ENCODE measurements at places on chromosomes 2 and 18.
A peak's percentile ranks its signal among the peaks of the same experiment; 100 is the strongest.

DNA sequence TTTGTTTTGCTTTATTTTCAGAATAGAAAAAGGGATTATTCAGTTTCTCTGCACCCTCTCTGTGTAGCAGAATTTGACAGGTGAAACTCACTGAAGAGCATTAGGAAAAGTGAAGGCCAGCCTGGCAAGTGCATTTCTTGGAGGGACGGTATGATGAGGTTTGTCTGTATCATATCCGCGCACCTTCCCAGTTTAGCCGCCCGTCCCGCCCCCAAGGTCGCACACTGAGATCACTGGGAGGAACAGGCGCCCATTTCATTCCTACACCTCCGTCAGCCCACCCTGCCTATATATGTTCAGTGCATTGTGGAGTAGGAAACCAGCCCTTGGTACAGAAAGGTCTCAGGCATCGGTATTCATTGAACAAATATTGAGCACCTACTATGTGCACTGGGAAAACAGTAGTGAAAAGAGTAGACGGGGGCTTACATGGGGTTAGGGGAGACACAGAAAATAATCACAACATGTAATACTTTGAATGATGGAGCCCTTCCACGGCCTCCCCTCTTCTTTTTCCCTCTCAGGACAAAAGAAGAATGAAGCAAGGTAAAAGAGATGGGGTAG, 678 bp upstream of the FECH start:
- no peak for DNase-seq

GRCh38 chr2:119062652-119063051, 95.9 kb downstream of the C1QL2 start:
- DNase-seq: no peak

- no peak for DNase-seq
Measured at GRCh38 chr2:235677276-235677788, 183.5 kb downstream of the AGAP1 start.

DNA sequence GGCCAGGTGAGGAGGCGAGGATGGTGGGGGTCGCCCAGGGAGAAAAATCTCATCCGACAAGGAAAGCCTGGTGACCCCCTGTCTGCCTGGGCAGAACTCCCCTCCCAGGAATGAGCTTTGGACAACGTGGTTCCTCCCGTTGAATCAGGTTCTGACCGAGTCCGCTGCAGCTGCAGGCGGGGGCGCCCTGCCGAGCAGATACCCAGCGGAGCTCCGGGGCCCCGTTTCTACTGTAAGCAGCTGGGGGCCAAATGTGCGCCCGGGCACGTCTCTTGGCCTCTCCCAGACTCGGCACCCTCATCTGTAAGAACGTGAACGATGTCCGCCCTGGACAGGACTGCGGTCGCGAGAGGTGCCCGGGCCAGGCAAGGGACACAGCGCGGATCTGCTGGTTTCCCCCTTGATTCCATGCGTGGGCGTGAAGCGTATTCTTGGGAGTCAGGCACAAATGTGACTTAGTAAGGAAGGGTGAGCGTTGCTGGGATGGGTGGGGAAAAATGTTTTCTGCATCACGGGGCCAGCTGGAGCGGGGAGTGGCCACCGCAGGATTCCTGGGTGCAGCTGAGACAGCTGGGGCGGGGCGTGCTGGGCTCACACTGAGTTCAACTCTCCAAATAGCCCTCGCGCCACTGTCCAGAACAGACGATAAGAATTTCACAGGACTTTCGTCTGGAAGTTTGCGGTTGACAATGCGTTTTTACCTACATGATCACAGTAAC, 20.2 kb upstream of the TUBB6 start:
- DNase-seq: no peak

GRCh38 chr2:181408861-181409260, 48.3 kb upstream of the ITGA4 start:
- no peak for DNase-seq

- no peak for DNase-seq
Measured at GRCh38 chr2:177872286-177872685, 200.3 kb downstream of the PDE11A start.

DNA sequence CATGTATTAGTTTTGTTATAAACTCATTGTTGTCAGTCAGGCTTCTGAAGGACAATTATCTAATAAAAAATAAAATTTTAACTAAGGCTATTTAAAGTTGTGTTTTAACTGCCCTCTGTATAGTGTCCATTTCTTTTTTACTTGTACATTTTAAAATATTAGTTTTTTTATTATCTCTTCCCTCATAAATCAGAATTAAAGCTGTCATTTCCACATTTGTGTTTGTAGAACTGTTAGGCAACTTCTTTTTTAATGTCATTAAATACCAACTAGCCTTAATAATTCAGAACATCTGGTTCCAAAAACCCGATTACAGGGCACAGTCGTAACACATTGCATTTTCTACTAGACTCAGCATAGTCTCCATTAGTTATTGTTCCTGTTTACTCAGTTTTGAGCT, 1749.0 kb upstream of the CELF4 start:
- no peak for DNase-seq

DNA sequence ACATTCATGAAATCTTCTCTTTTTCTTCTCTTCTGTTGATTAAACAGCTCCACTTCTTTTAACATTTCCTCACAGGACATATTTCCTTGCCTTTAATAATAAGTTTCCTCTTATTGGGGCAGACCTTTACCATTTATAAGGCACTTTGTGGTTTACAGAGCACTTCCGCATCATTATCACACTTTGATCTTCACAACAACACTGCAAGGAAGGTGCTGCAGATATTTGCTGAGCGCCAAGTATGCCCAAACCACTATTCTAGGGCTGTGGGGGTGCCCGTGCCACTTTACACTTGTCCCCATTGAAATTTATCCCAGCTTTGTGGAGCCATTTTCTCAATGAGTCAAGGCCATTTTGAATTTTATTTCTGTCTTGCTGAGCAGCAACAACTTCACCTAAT, 246.6 kb downstream of the SS18 start:
- no peak for DNase-seq

GRCh38 chr2:233917116-233917515, at the start of gene TRPM8:
TSS of gene TRPM8 (plus strand) at chr2:233917373. CDS start at chr2:233926538, 9,165 bp downstream.
- no peak for DNase-seq

GRCh38 chr2:218400930-218401881, 1.5 kb downstream of the CTDSP1 start:
- DNase-seq: no peak

GRCh38 chr18:46220116-46220515, 115.9 kb downstream of the HAUS1 start:
- no peak for DNase-seq

DNA sequence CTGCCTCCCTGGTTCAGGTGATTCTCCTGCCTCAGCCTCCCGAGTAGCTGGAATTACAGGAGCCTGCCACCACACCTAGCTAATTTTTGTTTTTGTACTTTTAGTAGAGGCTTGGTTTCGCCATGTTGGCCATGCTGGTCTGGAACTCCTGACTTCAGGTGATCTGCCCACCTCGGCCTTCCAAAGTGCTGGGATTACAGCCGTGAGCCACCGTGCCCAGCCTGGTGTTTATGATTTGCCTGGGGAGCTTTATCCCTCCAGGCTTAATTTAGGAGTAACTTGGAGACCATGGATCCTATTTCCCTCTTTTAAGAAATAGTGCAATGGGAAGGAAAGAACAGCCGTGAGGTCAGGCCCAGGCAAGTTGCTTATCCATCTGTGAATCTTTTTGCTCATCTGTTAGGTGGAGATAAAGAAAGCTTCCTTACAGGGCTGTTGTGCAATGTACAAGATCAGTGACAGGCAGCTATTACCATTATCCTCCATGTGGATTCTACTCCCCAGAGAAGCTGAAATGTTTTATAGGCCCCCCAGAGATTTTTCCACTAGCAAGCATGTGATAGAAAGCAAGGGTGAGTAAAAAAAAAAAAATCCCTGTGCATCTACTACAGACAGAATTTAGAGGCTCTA, 104.9 kb upstream of the MGAT5 start:
- DNase-seq: no peak

DNA sequence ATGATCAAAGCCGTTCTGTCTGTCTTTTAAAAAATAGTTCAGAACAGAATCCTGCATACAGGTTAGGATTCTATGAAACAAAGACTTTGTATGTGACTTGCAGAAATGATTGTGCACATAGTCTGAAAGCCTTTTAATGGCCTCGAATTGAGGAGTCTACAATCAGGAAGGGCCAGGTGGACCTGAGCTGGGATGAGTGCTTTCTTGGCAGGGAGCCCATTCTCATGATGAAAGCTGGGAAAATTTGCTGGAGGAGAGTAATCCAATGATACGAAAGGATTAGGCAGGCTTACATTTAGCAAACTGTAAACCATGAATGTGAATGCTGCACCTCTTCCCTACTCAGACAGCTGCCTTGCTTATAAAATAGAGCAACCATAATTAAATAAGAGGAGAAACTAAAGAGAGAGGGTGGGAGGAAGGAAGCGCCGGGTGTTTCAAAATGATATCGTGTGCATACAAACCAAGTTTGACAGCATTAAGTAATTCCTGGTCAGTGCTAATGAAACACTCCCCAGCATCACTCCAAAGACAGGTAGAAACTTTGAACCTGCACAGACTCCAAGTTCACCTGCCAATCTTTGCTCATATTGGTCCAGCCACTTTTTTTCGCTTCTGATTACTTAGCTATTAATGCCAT, 23.7 kb upstream of the CXCR4 start:
- peak; percentile 87 for DNase-seq

DNA sequence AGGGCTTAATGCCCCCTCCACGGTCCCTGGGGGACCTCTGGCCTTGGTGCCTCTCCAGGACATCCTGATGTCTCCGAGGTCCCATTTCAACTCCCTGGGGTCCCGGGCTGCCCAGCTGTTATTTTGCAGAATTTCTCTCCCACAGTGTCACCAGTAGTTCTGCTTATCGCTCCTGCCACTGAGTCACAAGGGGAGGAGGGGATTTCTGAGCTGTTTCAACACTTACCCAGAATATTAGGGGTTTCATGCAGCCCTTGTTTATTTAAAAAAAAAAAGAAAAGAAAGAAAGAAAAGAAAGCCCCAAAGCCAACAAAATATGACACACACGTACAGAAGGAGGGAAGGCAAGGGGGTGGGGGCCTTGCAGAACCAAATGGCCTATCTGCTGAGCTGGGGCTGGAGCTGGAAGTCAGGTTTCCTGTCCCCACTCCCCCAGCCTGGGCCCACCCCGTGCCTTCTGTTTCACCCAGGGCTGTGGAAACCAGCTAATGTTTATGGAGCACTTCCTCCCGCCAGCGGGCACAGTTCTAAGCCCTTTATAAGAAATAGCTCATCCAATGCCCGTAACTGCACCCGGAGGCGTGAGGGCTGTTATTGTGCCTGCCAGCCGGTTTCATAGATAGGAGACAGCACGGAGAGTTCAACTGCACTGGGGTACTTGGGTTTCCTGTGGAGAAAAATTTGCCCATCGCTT, 8.4 kb upstream of the ARID5A start:
- no peak for DNase-seq

DNA sequence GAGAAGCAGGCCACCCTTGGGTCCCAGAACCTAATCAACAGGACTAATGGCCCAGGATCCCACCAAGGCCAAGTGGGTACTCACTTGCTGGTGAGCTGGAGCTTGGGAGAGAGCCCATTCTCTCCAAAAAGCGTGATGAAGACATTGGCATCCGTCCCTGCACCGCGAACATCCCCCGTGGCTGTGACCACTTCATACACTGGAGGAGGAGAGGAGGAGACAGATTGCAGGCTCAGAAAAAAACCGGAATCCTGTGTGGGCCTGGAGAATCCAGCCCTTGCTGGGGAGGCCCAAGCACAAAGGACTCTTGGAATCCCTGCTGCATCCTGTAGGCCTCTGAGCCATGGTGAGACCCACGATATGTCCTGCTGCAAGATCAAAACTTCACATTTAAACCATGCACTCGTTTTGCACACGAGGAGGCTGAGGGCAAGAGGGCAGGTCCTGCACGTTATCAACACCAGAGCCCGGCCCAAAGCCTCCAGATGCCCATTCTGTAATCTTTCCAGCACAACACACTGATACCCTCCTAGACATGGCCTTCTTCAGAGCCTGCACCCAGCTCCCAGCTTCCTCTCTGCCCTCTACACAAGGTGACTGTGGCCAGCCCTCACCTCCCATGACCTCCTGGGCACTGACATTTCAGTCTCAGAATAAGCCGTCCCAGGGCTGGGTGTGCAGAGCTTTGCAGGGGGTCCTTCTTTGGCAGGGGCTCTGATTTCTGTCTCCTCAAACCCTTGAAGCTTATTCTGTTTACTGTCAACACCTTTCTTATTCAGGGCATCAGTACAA, 7.8 kb downstream of the LOXHD1 start:
- DNase-seq: no peak

GRCh38 chr18:36661999-36662398, 166.8 kb downstream of the TPGS2 start:
- no peak for DNase-seq

DNA sequence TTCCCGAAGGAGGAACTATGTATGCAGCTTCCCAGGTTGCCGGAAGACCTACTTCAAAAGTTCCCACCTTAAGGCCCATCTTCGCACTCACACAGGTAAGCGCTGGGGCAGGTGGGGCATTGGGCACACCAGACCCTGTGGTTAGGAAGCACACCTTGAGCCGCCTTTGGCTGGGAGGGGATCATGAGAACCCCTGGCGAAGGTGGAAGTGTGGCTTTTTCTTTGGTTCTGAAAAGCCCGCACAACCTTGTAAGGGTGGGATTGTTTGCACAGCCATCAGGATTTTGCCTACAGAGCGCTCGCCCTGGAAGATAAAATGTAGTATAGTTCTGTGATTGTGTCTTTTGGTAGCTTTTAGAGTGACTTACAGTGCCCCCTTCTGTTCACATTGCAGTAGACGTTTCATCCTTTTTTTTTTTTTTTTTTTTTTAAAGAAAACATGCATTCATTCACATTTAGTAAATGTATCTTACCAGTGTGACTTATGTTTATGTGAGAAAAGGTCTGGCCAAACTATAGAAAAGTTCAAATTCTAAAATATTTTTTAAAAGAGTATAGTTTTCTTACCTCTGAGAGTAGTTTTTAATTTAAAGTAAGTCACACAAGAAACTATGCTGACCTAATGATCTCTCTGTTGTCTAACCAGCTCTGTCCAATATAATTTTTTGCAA, 5.3 kb downstream of the KLF11 start:
- no peak for DNase-seq

DNA sequence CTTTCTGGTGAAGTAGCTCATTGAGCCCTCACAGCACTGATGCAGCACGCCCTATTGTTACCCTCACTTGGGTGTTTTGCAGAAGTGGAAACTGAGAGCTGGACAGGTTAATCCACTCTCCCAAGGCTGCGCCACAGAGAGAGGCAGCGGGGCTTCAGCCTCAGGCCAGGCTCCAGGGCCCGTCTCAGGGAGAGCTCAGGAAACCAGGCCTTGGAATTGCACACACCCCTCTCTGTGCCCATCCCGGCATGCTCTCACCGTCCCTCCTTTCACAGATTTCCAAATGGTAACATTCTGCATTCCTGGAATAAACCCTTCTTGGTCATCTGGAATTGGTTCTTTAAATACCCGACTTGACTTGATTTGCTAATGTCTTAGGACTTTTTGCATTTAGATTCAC, 51.5 kb downstream of the TWIST2 start:
- DNase-seq: no peak

- no peak for DNase-seq
Measured at GRCh38 chr2:178450524-178450773, 526 bp downstream of the PRKRA start.

DNA sequence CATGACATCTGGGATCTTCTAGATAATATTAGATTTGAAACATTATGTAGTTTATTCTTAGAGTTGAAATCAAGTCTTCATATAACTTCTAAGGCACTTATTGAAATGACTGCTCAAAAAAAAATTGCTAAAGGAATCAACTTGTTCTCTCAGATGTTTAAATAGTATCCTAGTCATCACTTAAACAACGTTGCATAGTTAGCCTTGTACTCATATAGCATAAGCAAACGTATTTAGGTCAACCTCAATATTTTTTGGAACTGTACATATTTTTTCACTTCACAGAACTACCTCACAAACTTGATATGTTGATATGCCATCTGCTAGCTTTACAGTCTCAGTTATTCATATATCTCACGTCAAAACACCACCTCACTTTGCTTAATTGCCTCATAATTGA, 47.1 kb upstream of the CREB1 start:
- DNase-seq: no peak
